ENCODE measurements at places on chromosomes 12 and 14. TPM values are rescaled to one million over a fixed set of nuclear protein-coding genes. Genes with fewer than 3 reads are reported as not detected.

The PLEK2 gene
- 4.5 TPM for total RNA-seq

The ACOT6 gene
- under 0.01 TPM for total RNA-seq

The SALL2 gene
- 3.9 TPM for total RNA-seq

The TTC7B gene
- 25.8 TPM for total RNA-seq

The KRT2 gene
- total RNA-seq: not detected

The BCL2L2 gene
- 20.7 TPM for total RNA-seq

The SPIC gene
- total RNA-seq: not detected

The KCNJ8 gene
- 19.4 TPM for total RNA-seq

The KRT84 gene
- not detected for total RNA-seq

The B4GALNT1 gene
- 5.2 TPM for total RNA-seq

The BDKRB2 gene
- total RNA-seq: 105 TPM

The DPPA3 gene
- not detected for total RNA-seq

The CD163L1 gene
- total RNA-seq: 11.0 TPM

The CLEC2B gene
- total RNA-seq: 40.6 TPM

The CPNE6 gene
- total RNA-seq: not detected

The PRH2 gene
- 0.32 TPM for total RNA-seq

The CYP27B1 gene
- total RNA-seq: 0.97 TPM

The EGLN3 gene
- total RNA-seq: 0.64 TPM

The AMHR2 gene
- not detected for total RNA-seq

The MYO1H gene
- not detected for total RNA-seq

The GPR65 gene
- total RNA-seq: 0.32 TPM

The SYNDIG1L gene
- total RNA-seq: not detected

The CATSPERB gene
- not detected for total RNA-seq

The RD3L gene
- not detected for total RNA-seq

The MMP14 gene
- total RNA-seq: 327 TPM

The ANO2 gene
- total RNA-seq: 0.43 TPM
